Osteoblast (primary cell): ENCODE measurements at places on chromosomes 13 and 19. TPM values are rescaled to one million over a fixed set of nuclear protein-coding genes. Genes with fewer than 3 reads are reported as not detected.

GRCh38 chr19:17868669-17869068 lies 3.1 kb upstream of the SLC5A5 start:
- H3K27ac ChIP-seq, result no peak overlapping the region
- peak; percentile 47 for DNase-seq
- no peak overlapping the region for H3K4me3 ChIP-seq
- peaks cover 10% of the 10 kb centered on the region for H3K36me3 ChIP-seq
- H3K4me1 ChIP-seq, result no peaks in the 10 kb centered on the region
- H3K27me3 ChIP-seq, result peaks cover 52% of the 10 kb centered on the region

GRCh38 chr13:98994896-98995295 lies 17.0 kb upstream of the DOCK9 start:
- H3K36me3 ChIP-seq, result no peaks in the 10 kb centered on the region
- no peak for DNase-seq
- peaks cover 5% of the 10 kb centered on the region for H3K4me1 ChIP-seq

- peak overlapping the region; percentile 62 for H3K4me3 ChIP-seq
Observed at GRCh38 chr19:2602391-2603181, 99.9 kb downstream of the GNG7 start.

The RUVBL2 gene
- total RNA-seq, result 113 and 122 TPM in 2 replicates
